ENCODE measurements at places on chromosomes 11 and 22. TPM values are rescaled to one million over a fixed set of nuclear protein-coding genes. Genes with fewer than 3 reads are reported as not detected.

DNAJB7 gene
- not detected for total RNA-seq

DNA sequence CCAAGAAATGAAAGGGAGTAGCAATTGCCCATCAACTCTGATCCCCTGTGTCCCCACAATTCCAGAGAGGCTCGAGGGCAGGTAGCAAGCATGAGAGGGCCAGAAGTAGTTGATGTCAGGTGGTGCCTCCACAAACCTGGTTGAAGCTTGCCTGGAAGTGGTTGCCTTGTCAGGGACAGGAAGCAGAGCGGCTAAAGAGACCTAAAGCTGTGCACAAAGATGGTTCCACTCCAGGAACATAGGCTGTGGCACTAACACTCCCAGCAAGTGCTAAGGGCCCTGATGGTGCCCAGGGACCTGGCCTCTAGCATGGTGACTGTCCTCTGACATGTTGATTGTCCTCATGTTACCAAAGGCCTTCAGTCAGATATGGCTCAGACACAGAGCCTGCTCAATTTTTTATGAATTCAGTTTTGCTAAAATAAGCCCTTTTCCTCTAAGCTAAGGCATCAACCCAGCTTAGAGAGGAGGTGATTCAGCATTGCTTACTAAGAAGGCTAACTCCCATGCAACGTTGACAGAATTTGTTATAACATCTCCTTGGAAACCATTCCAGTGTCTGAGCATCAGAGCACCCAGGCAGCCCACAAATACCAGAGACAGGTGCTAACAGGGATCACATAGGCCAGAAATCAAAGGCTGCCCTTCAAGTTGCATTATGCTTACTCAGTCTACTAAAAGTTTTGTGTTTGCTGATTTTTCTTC is 196.3 kb upstream of the ARHGAP20 start:
- H3K36me3 ChIP-seq, result no peaks in the 10 kb centered on the region
- no peak overlapping the region for H3K4me3 ChIP-seq
- peaks cover 16% of the 10 kb centered on the region for H3K4me1 ChIP-seq
- H3K27ac ChIP-seq, result no peak overlapping the region
- DNase-seq, result no peak
- H3K27me3 ChIP-seq, result no peaks in the 10 kb centered on the region

DNA sequence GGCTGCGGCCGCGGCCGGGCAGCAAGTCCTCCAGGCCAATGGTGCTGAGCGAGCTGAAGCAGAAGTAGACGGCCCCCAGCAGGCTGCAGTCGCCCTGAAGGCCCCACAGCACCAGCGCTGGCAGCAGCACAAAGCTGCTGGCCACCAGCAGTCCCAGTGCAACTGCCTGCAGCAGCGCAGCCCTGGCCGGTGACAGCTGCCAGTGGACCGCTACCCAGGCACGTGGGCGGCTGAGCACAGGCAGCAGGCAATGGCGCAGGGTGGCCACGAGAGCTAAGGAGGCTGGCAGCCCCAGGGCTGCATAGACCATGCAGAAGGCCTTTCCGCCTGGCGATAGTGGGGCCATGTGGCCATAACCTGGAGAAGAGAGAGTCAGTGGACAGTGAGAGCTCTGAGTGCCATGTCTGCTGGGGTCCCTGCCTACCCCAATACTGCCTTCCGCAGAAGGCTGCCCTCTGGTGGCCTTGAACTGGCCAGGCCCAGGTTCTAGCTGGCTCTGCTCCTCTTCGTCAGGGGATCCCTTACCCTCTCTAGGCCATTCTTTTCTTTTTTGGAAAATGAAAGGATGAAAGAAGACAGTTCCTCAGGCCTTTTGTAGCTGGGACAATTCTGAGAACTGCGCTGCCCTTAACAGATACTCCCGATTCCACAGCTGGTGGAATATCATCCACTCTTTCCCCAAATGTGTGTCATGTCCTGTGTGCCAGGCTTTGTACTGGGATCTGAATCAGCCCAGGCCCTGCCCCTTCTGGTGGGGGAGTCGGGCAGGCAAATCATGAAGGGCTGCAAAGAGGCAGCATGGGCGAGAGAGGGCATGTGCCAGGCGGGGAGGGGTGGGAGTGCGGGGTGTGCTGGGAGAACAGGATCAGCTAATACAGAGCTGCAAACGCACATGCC is 1.8 kb downstream of the KCNK7 start:
- H3K36me3 ChIP-seq, result peaks cover 25% of the 10 kb centered on the region
- no peak overlapping the region for H3K27ac ChIP-seq
- H3K4me3 ChIP-seq, result no peak overlapping the region
- peak; percentile 44 for DNase-seq

PHETA2 gene
- 9.4 TPM for total RNA-seq

OR8U1 gene
- total RNA-seq, result not detected

EMID1 gene
- 57.2 TPM for total RNA-seq

DNA sequence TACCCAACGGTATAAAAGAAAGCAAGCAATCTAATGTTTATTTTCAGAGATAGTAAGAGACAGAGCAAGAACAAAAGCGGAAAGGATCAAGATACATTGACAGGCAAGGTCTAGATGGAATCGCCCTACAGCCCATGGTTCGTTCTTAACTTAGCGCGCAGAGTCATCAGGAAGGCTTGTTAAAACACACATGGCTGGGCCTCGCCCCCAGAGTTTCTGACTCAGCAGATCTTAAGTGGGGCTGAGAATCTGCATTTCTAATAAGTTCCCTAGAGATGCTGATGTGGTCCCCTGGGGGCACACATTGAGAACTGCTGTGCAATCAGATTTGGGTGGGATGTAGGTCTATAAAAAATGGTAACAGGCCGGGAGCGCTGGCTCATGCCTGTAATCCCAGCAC is 35.8 kb upstream of the CHRM4 start:
- H3K27me3 ChIP-seq, result no peaks in the 10 kb centered on the region
- H3K36me3 ChIP-seq, result no peaks in the 10 kb centered on the region
- no peak overlapping the region for H3K4me3 ChIP-seq

GRCh38 chr22:37906364-37907008 is 389 bp downstream of the MICALL1 start:
- H3K36me3 ChIP-seq, result no peaks in the 10 kb centered on the region
- peak overlapping the region; percentile 31 for H3K4me3 ChIP-seq
- DNase-seq, result no peak
- H3K4me1 ChIP-seq, result peaks cover 6% of the 10 kb centered on the region

MICALL1 gene
- total RNA-seq, result 17.3 TPM

- no peaks in the 10 kb centered on the region for H3K27me3 ChIP-seq
- peaks cover 40% of the 10 kb centered on the region for H3K36me3 ChIP-seq
- no peak overlapping the region for H3K4me3 ChIP-seq
- DNase-seq, result no peak
- H3K4me1 ChIP-seq, result peaks cover 14% of the 10 kb centered on the region
- H3K27ac ChIP-seq, result peak overlapping the region; percentile 47
Measured at GRCh38 chr11:47162426-47162825, 14.3 kb downstream of the ARFGAP2 start.

DNA sequence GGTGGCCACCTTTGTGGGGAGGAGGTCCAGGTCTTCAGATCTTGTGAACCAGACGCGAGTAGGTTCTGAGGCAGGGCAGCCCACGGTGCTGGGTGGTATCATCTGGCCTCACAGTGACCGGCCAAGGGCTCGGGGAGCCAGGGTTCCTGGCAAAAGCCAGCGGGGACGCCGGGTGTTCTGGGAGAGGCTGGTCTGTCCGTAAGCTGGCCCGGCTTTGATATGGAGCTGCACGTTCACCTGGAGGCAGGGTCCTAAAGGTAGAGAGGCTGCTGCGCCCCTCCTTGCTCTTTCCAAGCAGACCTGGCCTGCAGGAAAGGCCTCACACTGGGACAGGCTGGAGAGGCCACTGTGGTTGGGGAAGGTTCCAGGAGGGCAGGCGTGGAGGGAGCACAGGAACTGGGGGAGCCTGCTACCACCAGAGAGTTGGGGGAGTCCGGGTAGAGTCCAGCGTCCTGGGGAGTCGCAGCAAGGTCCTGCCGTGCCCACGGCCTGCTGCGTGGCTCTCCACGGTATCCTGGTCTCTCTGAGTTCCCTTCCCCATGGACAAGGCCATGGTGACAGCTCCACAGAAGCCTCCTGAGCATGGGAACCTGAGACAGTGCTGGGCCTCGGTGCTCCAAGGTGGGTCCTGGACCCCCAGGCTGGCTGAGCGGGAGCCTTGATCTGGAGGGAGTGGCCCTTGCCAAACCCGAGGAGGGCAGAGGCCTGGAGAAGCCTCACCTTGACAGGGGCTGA is 452.4 kb upstream of the B3GAT1 start:
- H3K4me3 ChIP-seq, result no peak overlapping the region
- no peaks in the 10 kb centered on the region for H3K27me3 ChIP-seq
- DNase-seq, result no peak
- no peaks in the 10 kb centered on the region for H3K36me3 ChIP-seq

DNA sequence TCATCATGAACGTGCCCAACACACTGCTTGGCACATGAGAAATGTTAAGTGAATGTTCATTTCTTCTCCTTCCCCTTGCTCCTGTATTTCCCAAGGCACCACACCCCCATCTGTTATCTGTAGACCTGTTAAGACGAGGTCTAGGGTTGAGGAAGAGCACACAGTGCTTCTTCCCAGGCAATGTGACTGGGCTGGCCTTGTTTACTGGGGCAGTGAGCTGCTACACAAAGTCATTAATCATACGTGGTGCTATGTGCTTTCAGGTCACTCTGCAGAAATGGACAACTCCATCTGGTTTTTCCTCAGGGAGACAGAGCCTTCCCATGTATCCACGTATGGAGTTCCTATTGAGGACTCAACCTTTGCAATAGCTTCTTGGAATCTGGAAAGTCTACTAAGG is 118.7 kb downstream of the KCNC1 start:
- no peaks in the 10 kb centered on the region for H3K27me3 ChIP-seq
- no peak overlapping the region for H3K27ac ChIP-seq
- no peak for DNase-seq
- no peak overlapping the region for H3K4me3 ChIP-seq
- no peaks in the 10 kb centered on the region for H3K36me3 ChIP-seq

GRCh38 chr22:19703869-19704268 is 10.4 kb upstream of the SEPTIN5 start:
- H3K4me1 ChIP-seq, result no peaks in the 10 kb centered on the region
- H3K27me3 ChIP-seq, result no peaks in the 10 kb centered on the region
- H3K27ac ChIP-seq, result no peak overlapping the region
- no peak for DNase-seq
- no peaks in the 10 kb centered on the region for H3K36me3 ChIP-seq

GRCh38 chr11:36596880-36597279 is 1.2 kb downstream of the RAG2 start:
- H3K4me3 ChIP-seq, result no peak overlapping the region
- H3K36me3 ChIP-seq, result no peaks in the 10 kb centered on the region
- peaks cover 13% of the 10 kb centered on the region for H3K4me1 ChIP-seq
- no peaks in the 10 kb centered on the region for H3K27me3 ChIP-seq
- H3K27ac ChIP-seq, result no peak overlapping the region
- DNase-seq, result no peak

DNA sequence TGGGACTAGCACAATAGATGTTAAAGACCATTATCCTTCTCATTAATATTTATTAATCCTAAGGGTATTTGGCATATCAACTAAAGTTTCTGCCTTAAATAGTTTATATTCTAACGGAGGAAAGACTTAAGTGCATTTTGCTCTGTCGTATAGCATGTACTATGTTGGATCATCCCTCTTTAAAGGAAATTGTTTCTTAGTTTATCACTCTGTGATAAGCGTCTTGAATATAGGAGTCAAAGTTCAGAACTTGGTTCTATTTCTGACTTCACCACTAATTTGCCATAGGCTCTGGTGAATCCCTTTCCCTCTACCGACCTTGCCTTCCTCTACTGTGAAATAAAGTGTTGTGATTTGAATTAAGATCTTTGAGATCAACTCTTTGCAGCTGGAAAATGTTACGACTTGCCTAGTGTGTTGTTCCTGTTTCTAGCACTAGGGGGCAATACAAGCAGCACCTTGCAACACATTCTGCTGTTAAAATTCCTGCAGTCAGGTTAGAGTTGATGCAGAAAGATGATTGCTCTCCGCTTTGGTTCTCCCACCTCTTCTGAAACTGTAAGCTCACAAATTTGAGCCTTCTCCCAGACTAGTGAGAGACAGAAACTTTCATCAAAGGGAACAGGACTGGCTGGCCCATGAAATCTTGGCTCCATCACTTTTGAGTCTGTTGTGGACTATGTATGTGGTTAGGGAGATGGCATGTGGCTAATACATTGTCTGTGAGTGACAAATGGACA is 27.8 kb upstream of the ZNRF3 start:
- no peaks in the 10 kb centered on the region for H3K27me3 ChIP-seq
- H3K4me3 ChIP-seq, result no peak overlapping the region
- H3K36me3 ChIP-seq, result no peaks in the 10 kb centered on the region

DNA sequence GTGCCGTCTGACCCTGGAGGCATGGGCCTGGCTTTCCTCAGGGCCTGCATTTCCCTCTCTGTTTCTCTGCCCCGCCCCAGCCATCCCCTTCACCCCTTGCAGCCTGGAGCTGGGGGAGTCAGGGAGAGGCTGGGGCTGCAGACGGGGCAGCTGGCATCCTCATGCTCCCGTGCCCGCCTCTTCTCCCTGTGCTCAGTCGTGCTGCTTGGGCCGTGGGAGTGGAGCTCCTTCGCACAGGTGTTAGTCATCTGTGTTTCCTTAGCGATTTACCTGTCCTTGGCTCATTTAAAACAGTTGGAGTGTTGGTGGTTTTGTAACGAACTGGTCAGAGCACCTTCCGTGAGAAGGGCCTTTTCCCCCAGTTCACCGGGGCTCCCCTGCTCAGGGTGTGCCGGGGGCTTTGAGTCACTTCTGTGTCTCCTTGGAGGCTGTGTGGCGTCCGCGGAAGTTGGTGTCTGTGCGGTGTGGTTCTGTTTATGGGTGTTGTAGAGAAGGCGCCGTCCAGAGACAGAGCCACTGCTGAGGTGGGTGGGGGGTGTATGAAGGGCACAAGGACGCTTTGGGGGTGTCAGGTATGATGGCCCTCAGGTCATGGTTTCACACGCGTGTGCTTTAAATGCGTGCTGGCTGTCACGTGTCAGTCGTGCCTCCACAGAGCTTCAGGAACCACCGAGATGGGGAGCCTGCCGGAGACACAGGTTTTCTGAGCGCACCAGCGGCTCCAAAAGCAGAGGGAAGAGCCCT is 19.5 kb downstream of the BRSK2 start:
- no peaks in the 10 kb centered on the region for H3K27me3 ChIP-seq
- no peaks in the 10 kb centered on the region for H3K36me3 ChIP-seq

- H3K27ac ChIP-seq, result no peak overlapping the region
- H3K4me1 ChIP-seq, result peaks cover 14% of the 10 kb centered on the region
- DNase-seq, result no peak
- no peak overlapping the region for H3K4me3 ChIP-seq
- H3K27me3 ChIP-seq, result no peaks in the 10 kb centered on the region
Measured at GRCh38 chr11:36061471-36061870, 117.6 kb downstream of the LDLRAD3 start.

POLR3H gene
- total RNA-seq, result 21.0 TPM

DNA sequence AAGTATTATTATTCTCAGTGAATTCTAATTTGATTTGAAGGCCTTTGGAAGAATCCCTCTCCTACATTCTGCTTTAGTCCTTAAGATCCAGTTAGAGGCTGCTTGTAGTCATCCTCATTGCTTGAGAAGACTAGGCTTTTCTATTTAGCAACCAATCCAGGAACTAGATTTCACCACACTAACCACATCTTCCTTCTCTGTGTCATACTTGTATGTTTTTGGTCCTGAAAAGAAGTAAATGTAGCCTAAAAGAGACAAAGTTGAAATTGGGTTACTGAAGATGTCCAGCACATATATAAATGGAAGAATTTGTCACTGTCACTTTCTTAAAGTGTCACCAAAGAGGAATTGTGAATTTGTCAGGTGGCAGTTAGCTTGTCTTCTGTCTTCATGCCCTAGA is 46.6 kb upstream of the MMP7 start:
- no peak overlapping the region for H3K4me3 ChIP-seq
- H3K4me1 ChIP-seq, result no peaks in the 10 kb centered on the region
- DNase-seq, result no peak
- no peaks in the 10 kb centered on the region for H3K27me3 ChIP-seq
- no peaks in the 10 kb centered on the region for H3K36me3 ChIP-seq

GRCh38 chr11:103988595-103988969 is 47.9 kb upstream of the DDI1 start:
- no peak overlapping the region for H3K4me3 ChIP-seq
- H3K36me3 ChIP-seq, result no peaks in the 10 kb centered on the region
- H3K27ac ChIP-seq, result no peak overlapping the region
- no peaks in the 10 kb centered on the region for H3K4me1 ChIP-seq

DLG2 gene
- total RNA-seq, result 35.5 TPM

Data from adrenal gland (tissue), 19 donors.